ENCODE measurements at places on chromosomes 6 and 20. TPM values are rescaled to one million over a fixed set of nuclear protein-coding genes. Genes with fewer than 3 reads are reported as not detected.
A peak's percentile ranks its signal among the peaks of the same experiment; 100 is the strongest.

GRCh38 chr20:33606118-33606771 lies 55.9 kb upstream of the C20orf144 start:
- no peak for DNase-seq
- H3K4me3 ChIP-seq: no peak overlapping the region
- H3K27ac ChIP-seq: peak overlapping the region; percentile 74
- peaks cover 22% of the 10 kb centered on the region for H3K4me1 ChIP-seq
- no peaks in the 10 kb centered on the region for H3K27me3 ChIP-seq

Gene BACH2
- total RNA-seq: 5.6 TPM

DNA sequence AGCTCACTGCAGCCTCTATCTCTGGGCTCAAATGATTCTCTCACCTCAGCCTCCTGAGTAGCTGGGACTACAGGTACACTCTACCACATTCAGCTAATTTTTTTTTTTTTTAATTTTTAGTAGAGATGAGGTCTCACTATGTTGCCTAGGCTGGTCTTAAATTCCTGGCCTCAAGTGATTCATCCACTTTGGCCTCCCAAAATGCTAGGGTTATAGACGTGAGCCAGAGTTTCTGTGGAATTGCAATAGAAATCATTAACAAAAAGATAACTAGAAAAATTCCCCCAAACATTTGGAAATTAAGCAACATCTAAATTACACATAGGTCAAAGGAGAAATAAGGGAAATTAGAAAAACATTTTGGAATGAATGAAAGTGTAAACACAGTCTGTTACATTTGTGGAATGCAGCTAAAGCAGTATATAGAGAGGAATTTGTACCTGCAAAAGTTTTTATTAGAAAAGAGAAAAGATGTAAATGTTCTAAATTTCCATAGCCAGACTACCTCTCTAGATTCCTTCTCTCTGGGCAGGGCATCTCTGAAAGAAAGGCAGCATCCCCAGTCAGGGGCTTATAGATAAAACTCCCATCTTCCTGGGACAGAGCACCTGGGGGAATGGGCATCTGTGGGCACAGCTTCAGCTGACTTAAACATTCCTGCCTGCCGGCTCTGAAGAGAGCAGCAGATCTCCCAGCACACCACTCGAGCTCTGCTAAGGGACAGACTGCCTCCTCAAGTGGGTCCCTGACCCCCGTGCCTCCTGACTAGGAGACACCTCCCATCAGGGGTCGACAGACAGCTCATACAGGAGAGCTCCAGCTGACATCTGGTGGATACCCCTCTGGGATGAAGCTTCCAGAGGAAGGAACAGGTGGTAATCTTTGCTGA lies 51.3 kb downstream of the ATRN start:
- no peak overlapping the region for H3K4me3 ChIP-seq
- DNase-seq: no peak
- no peaks in the 10 kb centered on the region for H3K27me3 ChIP-seq
- H3K36me3 ChIP-seq: no peaks in the 10 kb centered on the region
- H3K4me1 ChIP-seq: no peaks in the 10 kb centered on the region

Gene BLOC1S5
- total RNA-seq: 12.0 TPM

DNA sequence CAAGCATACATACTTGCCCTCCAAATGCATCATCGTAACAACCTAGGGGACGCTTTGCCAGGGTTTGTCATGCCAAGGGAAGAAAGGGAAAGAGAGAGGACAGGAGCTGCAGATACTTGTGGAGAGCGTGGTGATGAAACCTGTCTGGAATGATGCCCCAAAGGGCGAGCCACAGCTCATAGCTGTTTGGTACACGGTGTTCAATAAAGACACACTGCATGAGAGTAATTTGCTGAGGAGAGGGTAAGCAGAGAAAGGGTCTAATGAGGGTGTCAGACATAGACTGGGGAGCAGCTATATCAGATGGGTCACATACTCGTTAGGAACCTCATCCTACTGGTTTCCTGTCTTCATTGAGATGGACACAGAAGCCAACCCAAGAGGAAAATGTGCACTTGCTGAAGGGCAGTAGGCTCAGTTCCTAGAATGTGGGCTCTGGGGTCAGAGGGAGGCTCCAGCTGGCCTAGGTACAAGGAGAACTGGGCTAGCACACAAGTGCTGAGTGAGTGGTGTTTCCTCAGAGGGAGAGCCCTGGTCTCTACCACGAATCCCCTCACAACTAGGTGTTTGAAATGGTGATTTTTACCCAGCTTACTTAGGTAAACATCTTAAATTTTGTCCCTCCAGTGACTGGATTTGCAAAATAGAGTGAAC lies 5.2 kb upstream of the FOXO3 start:
- no peaks in the 10 kb centered on the region for H3K4me1 ChIP-seq
- no peak overlapping the region for H3K27ac ChIP-seq
- H3K36me3 ChIP-seq: no peaks in the 10 kb centered on the region
- DNase-seq: no peak
